ENCODE measurements at places on chromosomes 11 and 22.

- no peak for DNase-seq
These were observed 25.3 kb upstream of the ALX4 start for GRCh38 chr11:44335052-44335760.

DNA sequence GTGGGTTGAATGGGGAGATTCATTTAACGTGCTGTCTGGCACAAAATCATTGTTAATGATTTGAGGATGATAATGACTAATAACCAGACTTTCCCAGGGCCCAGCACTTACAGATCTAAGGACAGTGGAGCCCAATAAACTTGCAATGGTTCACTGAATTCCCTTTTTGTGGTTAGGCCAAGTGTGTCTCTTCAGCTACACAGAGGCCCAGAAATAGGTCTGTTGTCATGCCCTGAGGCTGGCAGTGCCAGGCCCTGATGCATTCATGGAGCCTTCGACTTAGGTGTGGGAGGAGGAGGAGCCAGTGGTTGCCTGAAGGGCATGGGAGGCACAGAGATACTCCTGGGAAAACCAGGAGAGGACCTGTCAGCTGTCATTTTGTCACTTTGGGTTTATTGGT is 56.1 kb downstream of the KIAA1671 start:
- no peak for DNase-seq

DNA sequence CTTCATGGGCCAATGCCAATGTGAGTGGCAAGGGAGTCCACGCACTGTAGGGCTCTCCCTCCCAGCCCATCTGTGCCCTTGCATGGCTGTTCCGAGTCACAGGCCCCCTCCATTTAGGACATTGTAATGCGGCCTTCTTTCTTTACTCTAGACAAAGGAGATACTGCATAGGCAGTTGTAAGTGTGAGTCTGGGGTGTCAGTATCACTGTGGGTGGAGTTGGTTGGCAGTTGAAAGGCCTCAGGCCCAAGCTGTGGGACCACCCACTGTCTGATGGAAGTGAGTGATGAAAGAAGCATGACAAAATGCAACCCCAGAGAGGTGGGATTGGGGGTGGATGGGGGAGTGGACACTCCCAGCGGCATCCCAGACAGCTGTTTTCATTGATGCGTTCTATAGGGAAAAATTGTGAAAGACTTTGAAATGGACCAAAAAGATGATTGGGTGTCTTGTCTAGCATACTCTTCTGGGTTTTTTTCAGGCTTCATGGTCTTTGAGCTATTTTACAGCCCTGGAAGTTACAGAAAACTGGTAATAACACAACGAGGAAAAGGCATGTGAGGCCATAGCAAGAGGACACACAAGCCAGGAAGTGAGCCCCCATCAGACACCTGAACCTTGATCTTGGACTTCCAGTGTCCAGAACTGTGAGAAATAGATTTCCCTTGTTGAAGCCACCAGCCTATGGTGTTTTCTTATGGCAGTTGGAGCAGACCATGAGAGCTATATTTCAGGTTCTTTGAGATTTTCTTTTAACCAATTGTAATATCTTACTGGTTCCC is 114.6 kb downstream of the NECTIN1 start:
- no peak for DNase-seq

- peak; percentile 6 for DNase-seq
These were observed 51.8 kb downstream of the MN1 start for GRCh38 chr22:27749597-27750225.

DNA sequence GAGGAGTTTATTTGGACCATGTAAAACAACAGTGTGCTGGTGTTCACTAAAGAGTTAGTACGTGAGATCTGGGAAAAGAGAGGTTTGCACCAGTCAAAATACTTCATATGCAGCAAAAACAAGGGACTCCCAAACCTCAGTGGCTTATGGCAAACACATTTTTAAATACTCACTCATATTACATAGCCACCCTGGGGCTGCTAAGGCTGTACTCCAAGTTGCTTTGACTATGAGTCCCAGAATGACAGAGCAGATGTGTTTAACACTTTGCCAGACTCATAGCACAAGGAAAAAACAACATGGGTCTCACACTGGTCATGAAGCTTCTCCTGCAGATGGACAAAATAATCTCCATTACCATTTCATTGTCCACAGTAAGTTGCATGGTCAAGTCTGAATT is 202.8 kb upstream of the GRIA4 start:
- DNase-seq, result no peak

DNA sequence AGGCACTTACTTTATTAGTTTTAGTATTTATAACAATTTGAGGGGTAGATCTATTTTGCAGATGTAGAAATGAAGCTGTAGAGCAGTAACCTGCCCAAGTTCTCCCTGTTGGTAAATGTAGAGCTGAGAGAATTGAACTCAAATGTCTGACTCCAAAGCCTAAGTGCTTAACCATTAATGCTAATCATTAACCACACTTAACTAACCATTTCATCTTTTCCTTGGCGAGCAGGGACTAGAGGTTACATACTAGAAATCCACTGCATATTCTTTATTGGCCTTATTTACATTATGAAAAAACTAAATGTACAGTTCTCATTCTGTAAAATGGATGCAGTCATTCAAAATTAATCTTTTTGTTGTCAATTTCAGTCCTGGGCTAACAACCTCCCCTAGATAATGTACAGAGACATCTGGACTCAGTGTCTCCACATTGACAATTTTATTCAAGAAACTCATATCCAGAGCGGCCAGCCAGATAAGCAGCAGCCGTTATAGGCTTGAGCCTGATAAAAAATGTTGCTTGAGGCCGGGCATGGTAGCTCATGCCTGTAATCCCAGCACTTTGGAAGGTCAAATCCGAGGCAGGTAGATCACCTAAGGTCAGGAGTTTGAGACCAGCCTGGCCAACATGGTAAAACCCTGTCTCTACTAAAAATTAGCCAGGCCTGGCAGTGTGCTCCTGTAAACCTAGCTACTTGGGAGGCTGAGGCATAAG is 76.7 kb upstream of the PICALM start:
- no peak for DNase-seq

DNA sequence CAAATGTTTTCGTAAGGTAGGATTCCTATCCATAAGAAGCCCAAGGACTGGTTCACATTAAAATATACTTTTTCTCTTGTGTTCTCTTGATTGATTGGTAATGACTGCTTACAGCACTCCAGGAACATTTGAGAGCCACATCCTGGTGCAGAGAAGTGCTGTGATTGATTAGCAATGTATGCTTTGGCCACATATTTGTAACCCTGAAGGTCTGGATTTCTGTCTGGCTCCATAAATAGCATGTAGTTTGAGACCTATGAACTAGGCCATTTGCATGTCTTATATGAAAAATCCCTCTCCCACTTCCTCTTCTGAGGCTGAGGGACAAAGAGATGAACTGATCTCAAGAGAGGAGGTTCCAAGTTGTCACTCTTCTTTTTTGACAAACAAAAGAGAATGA is 49.3 kb upstream of the CD44 start:
- no peak for DNase-seq

DNA sequence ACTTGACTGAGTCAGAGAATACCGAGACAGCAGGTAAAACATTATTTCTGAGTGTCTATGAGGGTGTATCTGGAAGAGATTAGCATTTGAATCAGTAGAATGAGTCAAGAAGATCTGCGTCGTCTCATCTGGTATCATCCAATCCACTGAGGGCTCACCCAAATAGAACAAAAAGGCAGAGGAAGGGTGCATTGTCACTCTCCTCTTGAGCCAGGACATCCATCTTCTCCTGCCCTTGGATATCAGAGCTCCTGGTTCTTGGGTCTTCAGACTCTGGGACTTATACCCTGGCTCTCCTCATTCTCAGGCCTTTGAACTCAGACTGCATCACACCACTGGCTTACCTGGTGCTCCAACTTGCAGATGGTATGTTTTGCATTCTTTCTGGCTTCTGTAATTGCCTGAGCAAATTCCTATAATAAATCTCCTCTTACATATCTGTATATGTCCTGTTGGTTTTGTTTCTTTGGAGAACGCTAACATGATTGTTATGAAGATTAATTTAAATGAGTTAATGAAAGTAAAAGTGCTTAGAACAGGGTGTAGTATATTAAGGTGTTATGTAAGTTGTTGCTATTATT is 49.3 kb downstream of the ME3 start:
- DNase-seq, result no peak
